Right lung (tissue), 10 donors: ENCODE measurements at places on chromosomes 16 and 17. TPM values are rescaled to one million over a fixed set of nuclear protein-coding genes. Genes with fewer than 3 reads are reported as not detected.

Gene MYH11
- 53.0 TPM for polyA plus RNA-seq

Gene QPRT
- polyA plus RNA-seq: 41.9 TPM

Gene XYLT1
- polyA plus RNA-seq: 6.6 TPM

Gene TEN1
- polyA plus RNA-seq: 34.8 TPM

Gene ABI3
- 8.3 TPM for polyA plus RNA-seq

Gene TPSD1
- polyA plus RNA-seq: not detected

Gene GUCY2D
- not detected for polyA plus RNA-seq

DNA sequence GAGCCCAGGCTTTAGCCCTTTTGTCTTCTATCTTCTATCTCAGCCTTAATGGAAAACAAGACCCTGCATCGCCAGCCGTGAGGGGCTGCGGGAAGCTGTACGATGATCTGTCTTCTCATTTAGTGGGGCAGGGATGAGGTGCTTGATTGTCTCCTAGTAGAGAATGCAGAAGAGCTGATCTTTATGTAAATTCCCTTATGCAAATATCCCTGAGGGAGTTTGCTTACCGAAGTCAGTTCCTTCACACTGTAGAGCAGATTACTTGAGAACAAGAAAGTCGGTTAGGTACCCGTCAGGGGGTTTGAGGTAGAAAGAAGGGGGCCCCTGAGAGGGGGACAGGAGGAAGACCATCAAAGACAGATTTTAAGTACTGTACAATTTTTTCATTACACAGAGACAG is 66.2 kb downstream of the IRF8 start:
- DNase-seq: no peak

DNA sequence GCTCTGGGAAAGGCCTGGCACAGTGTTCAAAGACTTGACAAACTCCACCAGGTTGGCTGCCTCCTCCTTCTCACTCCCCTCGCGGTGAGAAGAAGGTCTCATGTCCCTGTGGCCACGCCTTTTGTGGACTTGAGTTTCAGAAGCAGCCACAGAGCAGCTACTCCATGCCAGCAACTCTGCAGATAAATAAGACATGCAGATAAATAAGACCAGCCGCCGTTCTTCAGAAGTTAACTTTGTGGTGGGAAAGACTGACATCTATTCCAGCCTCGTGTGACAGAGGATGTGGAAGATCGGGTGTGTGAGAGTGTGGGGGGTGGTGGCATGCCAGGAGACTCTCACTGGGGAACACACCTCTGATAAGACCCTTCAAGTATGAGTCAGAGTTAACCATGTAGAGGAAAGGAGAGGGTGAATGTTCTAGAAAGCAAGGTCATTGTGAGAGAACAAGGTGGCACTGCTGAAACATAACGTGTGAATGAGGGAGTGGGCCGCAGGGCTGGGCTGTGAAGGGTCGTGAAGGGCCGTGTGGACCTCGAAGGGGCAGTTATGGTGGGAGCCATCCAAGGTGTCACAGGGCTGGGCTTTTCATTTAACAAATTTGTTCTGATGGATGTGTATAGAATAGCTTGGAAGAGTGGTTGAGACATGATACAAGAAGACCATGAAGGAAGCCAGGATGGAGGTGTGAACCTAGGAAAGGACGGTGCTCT is 830 bp downstream of the SPACA3 start:
- no peak for DNase-seq

GRCh38 chr17:14737984-14738651 is 437.2 kb downstream of the HS3ST3B1 start:
- DNase-seq: no peak

GRCh38 chr17:2433696-2434095 is 32.8 kb upstream of the MNT start:
- no peak for DNase-seq

DNA sequence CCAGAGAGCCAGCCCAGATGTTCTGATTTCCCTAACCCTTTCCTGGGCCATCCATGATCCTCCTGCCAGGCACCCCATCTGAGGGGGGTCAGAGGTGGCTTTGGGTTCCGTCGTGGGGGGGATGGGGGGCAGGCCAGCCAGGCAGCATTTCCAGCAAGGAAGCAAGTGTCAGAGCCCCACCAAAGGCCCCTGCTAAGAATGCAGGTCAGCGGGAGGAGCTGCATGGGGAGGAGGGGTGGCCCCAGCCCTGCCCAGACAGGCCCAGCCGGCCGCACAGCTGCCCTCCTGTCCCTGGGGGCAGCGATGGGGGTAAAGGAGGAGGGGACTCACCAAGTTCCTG is 2.3 kb upstream of the SCRN2 start:
- no peak for DNase-seq

GRCh38 chr17:27284811-27285415 is 9.0 kb upstream of the WSB1 start:
- no peak for DNase-seq

DNA sequence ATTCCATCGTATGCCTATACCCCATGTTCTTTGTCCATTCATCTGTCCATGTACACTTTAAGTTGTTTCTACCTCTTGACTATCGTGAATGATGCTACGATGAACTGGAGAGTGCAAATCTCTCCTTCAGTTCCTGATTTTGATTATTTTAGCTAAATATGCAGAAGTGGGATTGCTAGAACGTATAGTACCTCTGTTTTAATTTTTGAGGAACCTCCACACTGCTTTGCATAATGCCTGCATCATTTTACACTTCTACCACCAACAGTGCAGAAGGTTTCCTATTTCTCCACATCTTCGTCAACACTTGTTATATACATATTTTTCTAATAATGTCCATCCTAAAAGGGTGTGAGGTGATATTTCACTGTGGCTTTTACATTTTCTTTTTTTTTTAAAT is 43.9 kb downstream of the SDR42E1 start:
- DNase-seq: no peak

- no peak for DNase-seq
Measured at GRCh38 chr17:81042606-81043005, 7.7 kb downstream of the BAIAP2 start.

DNA sequence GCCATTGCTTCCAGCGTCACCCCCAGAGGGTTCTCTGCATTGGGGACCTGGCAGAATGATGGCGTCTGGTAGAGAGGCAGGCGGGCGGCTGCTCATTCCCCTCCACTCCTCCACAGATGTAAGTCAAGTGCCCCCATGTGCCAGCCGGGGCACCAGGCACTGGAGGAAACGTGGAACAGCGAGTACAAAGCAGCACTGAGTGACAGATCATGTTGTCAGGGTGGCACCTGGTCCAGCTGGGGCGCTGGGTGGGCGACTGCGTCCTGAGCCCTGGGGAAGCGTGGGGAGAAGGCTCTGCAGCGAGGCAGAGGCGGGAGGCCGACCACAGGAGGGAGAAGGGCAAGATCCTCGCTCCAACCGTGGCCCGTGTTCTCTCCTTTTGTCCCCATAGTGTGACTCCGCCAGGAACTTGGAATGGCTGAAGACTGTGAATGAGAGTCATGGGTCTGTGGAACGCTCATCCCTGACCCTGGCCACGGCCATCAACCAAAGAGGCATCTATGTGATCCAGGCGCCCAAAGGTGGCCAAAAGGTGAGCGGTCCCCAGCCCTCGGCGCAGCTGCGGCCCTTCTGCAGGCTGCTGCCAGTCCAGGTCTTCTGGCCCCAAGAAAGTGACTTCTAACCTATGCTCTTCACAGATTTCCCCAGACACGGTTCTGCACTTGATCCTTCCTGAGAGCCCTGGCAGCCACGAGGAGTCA is 76.7 kb downstream of the RNF213 start:
- no peak for DNase-seq

DNA sequence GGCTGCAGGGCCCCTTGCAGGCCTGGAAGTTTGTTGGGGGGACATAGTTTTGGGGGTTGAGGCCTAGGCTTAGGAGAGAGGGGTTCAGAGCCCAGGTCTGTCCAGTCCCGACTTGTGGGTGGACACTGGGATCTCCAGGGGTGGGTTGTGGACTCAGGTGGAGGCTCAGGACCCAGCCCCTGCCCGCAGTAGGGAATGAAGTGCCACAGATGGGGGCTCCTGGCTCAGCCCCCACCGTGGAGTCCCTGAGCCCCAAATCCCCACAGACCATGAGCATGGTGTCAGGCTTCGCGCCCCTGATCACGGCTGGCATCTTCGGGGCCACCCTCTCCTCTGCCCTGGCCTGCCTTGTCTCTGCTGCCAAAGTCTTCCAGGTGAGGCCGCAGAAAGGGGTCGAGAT is 14.3 kb downstream of the SLC12A3 start:
- no peak for DNase-seq

DNA sequence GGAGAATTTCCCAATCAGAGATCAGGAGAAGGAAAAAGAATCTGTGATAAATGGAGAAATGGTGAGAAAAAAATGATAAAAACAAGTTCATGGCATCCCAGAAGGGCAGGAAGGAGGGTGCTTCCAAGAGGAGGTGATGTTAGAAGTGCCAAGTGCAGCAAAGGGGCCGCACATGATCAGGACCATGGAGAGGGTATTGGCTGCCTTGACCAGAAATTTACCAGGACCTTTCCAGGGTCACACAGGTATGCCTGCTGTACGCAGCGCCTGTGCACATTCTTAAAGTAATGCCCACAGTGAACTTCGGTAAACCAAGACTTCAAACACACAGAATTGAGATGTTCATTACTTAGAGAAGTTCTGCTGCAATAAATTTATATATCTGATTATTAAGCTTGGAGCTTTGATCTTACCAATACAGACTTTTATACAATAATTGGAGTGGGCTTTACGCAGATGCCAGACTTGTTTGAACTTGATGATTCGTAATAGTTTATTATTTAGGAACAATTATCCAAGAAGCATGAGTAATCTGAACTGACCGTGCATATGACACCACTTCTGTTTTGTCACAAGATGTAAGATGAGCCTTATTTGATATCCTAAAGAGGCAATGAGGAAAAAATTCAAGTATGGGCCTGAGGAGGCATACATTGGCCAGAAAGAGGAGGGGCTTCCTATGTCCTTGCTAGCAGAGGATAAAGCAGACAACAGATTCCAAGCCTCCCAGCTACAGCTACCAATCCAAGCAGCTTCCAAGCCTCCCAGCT is 2.2 kb upstream of the KRT33A start:
- DNase-seq: no peak

GRCh38 chr17:31486351-31487062 is 95.0 kb downstream of the RAB11FIP4 start:
- DNase-seq: peak; percentile 27

DNA sequence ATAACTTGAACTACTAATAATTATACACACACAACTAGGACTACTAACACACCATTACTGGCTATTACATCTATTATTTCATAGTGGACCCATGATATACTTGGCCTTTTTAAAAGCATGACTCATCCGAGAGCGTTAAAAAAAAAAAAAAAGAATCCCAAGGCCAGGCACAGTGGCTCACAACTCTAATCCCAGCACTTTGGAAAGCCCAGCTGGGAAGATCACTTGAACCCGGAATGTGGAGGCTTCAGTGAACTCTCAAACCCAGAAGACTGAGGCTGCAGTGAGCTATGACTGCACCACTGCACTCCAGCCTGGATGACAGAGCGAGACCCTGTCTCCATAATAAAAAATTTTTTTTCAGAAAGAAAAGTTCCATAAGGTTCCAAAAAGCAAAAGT is 3.1 kb downstream of the GLG1 start:
- no peak for DNase-seq
